Sciatic nerve (tissue), 2 donors: ENCODE measurements at places on chromosomes 3 and 15. TPM values are rescaled to one million over a fixed set of nuclear protein-coding genes. Genes with fewer than 3 reads are reported as not detected.

- peak; percentile 88 for DNase-seq
Observed at GRCh38 chr3:32467333-32468070, 35.1 kb downstream of the CMTM6 start.

DNA sequence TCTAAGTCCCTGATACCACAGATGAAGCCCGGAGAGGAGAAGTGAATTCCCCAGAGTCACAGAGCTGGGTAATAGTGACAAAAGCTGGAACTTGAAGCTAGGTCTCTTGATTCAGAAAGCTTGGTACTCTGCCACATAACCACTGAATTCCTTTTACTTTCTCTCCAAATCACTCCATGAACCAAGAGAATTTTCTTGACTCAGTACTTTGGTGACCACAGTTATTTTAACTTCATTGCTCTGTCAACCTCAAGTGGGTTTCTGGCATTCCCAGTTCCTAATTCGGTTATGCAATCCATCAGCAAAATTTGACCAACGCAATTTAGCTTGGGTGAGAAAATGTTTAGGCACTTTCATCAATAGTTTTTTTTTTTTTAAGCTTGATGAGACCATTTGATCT lies 61.0 kb upstream of the PPARG start:
- DNase-seq: no peak

- no peak for DNase-seq
Observed at GRCh38 chr3:112018712-112019111, 15.8 kb upstream of the TMPRSS7 start.

DNA sequence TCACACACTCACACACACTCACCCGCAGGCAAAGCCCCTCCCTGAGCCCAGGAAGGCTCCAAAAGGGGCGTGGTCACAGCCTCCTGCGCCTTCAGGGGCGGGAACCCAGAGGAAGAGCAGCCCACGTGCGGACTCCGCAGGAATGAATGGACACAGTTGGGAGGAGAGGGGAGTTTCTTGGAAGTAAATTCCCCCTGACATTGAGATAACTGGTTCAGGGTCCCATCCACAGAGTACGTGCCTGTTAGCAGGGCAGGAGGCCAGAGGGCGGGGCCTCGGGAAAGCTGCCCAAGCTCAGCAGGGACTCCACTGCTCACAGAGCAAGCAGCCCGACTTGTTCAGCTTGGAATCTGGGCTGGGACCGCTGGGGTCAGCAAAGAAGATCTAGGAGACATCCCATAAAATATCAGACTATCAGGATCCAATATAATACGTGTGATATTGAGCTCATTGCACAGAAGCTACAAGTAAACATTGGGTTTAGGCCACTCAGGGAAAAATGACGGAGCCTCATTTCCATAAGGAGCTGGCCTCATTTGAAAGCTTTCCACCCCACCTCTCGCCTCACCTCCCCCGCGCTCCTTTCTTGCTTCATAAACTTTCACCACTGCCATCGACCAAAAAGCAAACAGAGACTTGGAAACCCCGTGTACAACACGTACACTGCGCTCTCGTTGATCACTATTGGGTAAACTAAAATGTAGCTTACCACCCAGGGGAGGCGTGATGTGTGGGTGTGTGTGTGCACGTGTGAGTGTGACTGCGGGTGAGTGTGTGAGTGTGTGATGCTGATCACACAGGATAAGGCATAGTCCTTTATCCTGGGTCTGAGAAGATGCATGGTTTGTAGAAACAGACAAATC lies 36.0 kb downstream of the TM2D3 start:
- no peak for DNase-seq

GRCh38 chr3:59810606-59811005 lies 760.8 kb upstream of the CFAP20DC start:
- DNase-seq: no peak

GRCh38 chr15:24039683-24040082 lies 352.6 kb upstream of the NDN start:
- DNase-seq: no peak

DNA sequence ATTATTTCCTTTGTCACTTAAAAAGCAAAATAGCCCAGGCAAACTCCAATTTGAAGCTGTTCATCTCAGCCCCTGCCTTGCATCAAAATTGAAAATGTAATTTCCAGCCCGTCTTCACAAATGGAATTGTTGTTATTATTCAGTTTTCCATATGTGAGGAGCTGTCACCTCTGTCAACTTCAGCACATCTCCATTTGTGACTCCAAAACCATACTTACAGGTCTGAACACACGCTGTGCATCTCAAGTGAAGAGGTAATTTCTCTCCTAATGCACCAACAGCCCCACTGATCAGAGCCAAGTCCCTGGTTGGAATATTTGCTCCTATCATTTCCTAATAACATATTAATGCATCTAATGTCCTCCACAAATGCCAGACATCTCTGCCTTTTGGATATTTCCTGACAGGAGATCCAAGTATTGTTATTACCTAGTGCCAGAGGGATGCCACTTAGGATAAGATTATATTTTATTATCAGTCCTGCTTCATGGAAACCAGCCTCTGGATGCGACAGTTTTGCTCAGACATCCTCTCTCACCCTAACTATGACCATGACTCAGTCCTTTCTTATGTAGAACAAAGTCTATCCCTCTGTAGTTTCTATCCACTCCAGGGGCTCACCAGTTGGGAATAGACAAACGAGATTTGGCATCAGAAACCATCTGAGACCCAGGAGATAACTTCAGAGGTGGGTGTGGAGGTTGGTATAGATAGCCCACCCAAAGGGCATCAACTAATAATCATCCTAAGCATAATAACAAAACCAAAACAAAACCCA lies 379.8 kb downstream of the VPS13C start:
- no peak for DNase-seq

DNA sequence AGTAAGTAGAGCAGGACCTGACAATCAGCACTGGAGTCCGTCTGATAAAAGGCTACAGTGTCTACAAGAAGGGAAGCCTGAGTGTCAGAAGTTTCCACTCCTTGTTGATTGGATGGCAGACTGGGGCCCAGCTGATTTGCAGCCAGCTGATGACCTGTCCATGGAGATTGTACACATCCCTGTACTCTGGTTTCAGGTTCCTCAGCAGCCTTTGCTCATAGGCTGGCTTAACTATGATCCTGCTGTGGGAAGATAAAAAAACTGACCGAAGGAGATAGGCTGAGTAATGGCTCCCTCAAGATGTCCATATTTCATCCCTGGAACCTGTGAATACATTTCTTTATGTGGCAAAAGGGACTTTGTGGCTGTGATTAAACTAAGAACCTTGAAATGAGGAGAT lies 11.7 kb upstream of the LACTB start:
- no peak for DNase-seq

DNA sequence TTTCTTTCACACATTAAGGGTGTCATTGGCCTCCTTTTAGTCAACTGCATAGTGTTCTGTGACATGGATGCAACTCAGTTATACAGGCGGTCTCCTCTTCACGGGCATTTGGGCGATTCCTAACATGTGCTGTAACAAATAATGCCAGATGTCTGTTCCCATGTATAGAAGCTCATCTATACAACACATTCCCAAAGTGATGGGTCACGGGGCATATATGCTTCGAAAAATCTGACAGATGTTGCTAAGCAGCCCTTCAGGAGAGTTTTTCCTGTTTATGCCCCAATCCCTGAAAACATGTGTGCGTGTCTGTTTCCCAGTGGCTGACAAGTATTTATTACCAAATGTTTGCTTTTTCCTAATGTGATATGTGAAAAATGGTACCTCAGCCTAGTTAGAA lies 25.8 kb downstream of the LRRK1 start:
- no peak for DNase-seq

- DNase-seq: no peak
Observed at GRCh38 chr3:46544771-46545503, 21.2 kb downstream of the LRRC2 start.

GRCh38 chr3:140736863-140737460 lies 59.1 kb downstream of the TRIM42 start:
- DNase-seq: peak; percentile 76

GRCh38 chr15:51576911-51577500 lies 45.6 kb downstream of the DMXL2 start:
- DNase-seq: no peak

DNA sequence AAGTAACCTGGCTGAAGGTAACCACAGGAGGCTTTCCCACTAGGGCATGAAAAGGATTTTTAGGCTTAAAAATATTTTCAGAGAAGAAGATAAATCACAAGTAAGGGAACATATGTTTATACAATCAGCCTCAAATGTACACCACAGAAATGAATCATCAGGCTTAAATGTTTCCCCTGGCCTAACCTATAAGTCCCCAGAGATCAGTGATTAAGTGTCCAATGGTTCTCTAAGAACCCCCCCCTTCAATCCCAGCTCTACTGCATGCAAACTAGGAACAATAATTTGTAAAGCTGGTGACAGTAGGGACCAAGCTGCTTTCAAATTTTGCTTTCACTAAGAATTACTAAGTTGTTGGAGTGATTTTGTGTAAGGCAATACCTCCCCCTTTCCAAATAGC lies 431.6 kb upstream of the LMCD1 start:
- DNase-seq: no peak

DNA sequence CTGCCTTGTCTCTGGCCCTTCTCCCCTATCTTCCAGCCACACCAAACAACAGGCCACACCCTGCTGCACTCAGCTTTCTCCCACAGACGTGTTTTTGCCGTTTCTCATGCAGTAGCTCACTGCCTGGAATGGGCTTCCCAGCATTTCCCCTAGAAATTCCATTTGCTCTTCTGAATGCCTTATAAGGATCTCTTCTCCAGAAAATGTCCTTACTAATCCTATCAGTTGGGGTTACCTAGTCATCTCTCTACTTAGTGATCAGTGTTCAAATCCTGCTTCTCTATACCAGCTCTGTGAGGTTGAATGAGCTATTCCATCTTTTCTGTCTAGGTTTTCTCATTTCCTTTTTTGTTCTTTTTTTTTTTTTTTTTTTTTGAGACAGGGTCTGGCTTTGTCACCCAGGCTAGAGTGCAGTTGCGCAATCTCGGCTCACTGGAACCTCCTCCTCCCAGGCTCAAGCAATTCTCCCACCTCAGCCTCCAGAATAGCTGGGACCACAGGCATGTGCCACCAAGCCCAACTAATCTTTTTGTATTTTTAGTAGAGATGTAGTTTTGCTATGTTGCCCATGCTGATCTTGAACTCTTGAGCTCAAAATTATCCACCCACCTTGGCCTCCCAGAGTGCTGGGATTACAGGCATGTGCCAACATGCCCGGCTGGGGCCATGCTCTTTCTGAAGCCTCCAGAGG lies 98.2 kb upstream of the CHD2 start:
- peak; percentile 80 for DNase-seq

GRCh38 chr15:68431037-68431791 lies 749 bp downstream of the ITGA11 start:
- DNase-seq: peak; percentile 67

The SPINT1 gene
- total RNA-seq: 4.0 TPM

The PLCL2 gene
- 33.5 TPM for total RNA-seq

The REC114 gene
- total RNA-seq: not detected

The C3orf85 gene
- not detected for total RNA-seq
